ENCODE measurements at places on chromosomes 3 and 15.

DNA sequence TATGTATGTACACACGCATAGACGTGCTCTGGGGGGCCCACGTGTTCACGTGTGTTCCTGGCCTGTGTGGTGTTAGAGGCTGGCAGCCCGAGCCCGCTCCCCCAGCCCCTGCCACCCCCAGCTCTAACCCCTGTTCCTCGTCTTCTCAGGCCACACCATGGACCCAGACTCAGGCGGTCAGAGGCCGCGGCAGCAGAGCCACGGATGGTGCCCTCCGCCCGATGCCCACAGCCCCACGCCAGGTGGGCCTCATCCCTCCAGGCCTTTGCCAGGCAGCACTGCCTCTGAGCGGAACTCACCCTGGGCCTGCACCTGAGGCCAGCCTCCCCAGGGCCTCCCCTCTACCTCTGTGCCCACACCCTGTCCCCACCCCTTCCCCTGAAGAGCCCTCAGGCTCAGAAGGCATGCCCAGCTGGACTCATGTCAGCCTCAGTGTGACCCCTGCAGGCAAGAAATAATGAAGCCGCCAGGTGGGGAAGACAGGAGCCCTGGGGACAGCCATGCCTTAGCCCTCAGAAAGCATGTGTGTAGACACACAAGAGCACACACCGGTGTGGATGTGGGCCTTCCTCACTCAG, 16.4 kb upstream of the GNAT1 start:
- no peak for DNase-seq

DNA sequence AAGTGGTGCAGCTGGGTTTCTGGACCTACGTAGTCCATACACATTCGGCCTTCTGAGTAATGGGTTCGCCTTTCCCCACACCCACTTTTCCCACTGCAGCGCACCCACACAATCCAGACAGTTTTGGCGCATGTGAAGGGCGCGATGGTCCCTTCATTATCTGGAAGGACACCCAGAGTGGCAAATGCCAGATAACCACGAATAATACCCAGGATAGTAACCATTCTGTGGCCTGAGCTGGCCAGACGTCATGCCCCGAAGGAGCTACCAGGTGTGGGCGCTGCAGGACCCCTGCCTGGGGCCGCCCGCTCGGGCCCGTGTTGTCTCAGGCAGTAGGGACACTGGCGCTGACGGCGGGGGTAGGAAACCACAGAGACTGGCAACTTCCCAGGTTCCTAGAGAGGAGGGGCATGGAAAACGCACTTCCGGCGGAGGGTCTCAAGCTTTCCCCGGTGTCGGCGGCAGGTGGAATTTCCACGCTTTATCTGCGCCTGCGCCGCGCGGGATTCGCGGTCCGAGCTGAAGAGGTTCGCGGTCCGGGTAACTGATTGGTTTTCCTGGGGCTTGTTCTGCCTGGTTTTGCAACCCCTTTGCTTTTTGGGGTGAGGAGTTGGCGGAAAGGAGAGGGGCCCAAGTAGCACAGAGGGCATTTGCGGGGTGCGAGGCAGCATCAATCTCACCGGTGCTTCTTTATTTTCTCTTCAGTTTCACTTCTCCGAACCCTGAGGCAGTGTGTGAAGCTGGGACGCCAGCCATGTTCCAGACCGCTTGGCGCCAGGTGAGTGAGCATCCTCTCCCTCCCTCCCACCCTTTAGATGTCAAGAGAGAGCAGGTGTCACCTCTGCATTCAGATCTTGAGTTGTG, at the start of gene ZNF620:
TSS of gene ZNF620 (plus strand) at position 441 of the 864 bp plus-strand sequence. CDS start at position 755, 314 bp downstream.
- DNase-seq: no peak

DNA sequence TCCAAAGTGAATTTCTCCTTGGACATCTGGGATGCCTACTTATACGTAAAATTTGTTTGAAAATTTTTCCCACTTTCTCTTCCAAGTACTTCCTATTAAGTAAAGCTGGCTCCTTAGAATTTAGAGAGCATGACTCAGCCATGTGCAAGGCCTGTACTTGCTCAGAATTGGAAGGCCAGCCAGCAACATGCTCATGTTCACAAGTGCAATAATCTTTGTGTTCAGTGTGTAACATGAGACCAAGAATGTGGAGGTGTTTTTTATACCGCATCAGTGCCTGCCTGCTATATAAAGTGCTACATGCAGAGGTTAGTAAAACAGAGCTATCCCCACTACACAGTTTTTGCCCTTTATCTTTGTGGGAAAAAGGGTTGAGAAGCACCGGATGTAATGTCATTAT, 151.9 kb upstream of the FEZF2 start:
- no peak for DNase-seq

DNA sequence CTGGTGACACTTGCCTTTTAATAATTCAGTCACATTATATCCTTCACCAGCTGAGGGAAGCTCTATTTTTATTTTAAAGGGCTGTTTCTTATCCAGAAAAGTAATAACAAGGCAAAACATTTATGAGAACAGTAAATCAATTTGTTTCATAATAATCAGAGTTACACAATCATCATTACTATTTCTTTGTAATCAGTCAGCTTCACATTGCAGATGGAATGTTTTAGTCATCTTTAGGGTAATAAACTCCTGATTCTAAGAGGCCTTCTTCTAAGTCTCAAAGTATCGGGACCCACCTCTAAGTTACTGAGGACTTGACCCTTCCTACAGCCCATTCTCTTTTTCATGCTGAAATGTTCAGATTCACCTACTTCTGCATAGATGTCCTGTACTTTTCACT, 298.3 kb upstream of the TGFBR2 start:
- no peak for DNase-seq

GRCh38 chr3:119779731-119780383, 2.0 kb upstream of the NR1I2 start:
- DNase-seq: no peak

- no peak for DNase-seq
Observed at GRCh38 chr3:30282154-30282696, 324.2 kb upstream of the TGFBR2 start.

GRCh38 chr3:38022301-38022700, 7.1 kb downstream of the PLCD1 start:
- no peak for DNase-seq
